T1000 (cell line): ENCODE measurements at places on chromosomes 6 and 20.

- no peak for DNase-seq
Observed at GRCh38 chr6:113968472-113968871, 2.5 kb downstream of the HDAC2 start.

GRCh38 chr20:58019850-58020625 is 208.4 kb downstream of the ANKRD60 start:
- DNase-seq = no peak

DNA sequence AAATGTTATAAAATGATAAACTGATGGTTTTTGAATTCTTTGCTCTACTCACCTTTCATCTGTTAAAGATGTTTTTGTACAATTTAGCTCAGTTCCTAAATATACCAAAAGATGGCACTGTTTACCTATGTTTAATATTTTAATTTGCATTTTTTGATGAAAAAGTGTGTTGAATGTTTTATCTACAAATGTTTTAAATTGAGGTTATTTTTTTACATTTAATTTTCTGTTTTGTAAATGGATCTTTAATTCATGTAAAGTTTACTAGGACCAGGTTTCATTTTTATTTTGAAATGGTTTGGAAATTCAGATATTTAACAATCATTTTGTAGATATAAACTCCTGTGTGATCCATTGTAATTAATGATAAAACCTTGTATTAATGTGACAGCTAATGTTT is 30.0 kb downstream of the CDKAL1 start:
- no peak for DNase-seq

DNA sequence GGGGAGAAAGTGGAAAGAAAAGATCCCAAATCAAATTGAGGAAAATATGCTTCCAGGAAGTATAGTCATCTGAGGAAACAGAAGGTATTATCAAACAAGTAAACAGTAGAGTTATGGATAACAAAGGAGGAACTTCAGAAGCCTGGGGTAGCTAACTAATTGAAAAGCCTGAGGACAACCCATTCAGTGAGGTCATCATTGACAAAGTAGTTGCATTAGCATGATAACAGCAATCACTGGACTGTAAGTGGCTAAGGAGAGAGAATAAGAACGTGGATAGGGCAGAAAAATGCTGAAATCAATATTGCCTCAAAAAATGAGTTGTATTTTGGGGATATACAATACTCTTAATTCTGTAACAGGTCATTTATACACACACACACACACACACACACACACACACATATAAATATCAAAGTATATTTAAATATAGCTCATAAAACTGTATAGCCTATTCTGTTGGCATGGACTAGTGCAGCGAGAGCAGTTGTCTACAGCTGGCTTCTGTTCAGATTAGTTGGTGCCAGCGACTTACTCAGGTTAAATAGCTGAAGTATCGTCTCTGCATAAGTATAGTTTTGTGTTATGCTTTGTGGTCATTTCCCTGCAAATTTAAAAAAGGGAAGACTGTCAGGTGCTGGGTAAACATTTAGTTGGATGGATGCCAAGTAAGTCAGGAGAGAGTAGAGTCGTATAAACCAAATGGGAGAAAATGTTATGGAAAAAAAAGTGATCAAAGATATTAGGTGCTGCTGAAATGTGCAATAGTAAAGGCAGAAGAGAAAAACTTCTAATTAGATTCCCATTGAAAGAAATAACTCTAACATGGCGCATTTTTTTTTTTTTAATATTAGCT is 33.8 kb upstream of the CTAGE9 start:
- DNase-seq = no peak

DNA sequence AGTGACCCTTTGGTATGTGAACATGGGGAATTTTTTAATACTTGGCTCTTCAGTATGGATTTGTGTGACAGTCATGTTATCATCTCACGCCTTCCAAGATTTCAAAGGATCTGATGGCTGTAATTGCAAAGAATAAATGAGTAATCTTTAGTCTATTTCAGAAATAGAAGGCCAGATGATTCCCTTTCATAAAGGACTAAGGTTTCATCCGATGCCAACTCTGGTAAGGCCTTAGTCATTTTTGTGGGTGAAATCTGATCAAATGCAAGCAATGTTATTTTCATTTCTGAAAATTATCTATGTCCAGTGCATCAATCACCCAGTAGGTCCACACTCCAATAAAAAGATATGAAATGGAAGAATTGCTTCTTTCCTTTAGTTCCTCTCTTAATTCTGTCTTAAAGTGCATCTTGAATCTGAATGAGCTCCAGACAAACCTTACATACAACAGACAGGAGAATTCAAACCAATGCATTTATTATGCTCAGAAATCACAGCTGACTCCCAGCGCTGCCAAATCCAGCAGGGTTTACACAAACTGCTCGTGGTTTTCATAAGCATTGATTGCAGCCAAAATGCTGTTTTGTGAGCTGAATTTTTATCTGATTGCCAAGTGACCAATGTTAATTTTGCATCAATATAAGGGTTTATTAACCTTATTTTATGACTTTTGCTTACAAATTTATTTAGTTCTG is 565.2 kb upstream of the MARCKS start:
- no peak for DNase-seq

- no peak for DNase-seq
Observed at GRCh38 chr6:137827411-137827940, 39.6 kb upstream of the TNFAIP3 start.

- DNase-seq = no peak
Observed at GRCh38 chr6:97714772-97715171, 431.8 kb upstream of the MMS22L start.

GRCh38 chr20:35489717-35490116 is 34.3 kb downstream of the CEP250 start:
- DNase-seq = no peak

- no peak for DNase-seq
Observed at GRCh38 chr20:63611646-63612045, 15.3 kb downstream of the GMEB2 start.

- DNase-seq = no peak
Observed at GRCh38 chr20:2799688-2800520, 523 bp downstream of the CPXM1 start.

- DNase-seq = no peak
Observed at GRCh38 chr6:39357998-39358686, 35.6 kb upstream of the KCNK16 start.

GRCh38 chr20:23193801-23194384 is 107.8 kb upstream of the CD93 start:
- no peak for DNase-seq

- DNase-seq = no peak
Observed at GRCh38 chr6:91816335-91816734, 1229.5 kb upstream of the MAP3K7 start.

DNA sequence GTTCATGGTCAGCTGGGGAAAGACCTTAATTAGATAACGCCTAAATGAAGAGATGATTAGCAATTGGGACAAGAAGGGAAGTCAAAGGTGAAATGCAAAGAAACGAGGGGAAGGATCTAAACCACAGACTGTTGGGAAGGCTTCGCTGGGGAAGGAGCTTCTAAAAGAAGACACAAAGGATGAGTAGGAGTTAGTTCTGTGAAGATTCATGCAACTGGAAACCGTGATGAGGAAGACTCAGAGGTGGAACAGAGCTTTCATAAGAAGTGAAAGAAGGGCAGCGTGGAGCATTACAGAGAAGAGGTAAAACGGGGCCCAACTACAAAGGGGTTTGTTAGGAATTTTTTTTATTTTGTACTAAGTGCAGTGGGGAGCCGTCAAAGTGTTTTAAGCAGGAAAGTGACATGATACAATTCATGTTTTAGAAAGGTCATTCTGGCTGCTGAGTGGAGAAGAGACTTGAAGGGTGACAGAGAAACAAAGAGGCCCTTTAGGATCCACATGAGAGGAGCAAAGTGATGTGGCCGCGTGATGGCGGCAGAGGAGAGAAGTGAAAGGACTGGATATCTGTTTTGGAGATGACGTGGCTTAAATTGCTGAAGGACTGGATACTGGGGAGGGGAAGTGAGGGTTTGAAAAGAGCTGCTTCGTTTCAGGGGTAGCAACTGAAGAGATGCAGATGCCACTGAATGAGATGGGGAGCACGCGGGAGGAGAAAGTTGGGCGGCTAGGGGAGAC is 33.6 kb downstream of the TTI1 start:
- DNase-seq = no peak

DNA sequence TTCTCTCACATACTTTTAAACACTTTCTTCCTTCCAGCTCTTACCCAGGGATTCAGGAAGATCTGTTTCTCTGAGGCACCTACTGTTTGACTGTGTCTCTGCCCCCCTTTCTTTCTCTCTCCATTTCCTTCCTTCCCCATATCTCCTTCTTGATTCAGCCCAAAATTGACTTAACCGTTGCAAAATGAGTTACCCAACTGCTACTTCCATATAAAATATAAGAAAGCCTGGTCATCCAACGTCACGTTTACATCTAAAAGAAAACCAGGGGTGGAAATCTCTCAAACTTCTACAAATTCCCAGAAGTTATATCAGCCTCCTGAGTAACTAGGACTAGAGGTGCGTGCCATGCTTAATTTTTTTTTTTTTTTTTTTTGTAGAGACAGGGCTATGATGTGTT is 95.2 kb upstream of the INSM1 start:
- DNase-seq = no peak
